ENCODE measurements at places on chromosomes 5 and 9.

GRCh38 chr5:98898743-98899142 lies 30.1 kb downstream of the CHD1 start:
- DNase-seq = no peak

DNA sequence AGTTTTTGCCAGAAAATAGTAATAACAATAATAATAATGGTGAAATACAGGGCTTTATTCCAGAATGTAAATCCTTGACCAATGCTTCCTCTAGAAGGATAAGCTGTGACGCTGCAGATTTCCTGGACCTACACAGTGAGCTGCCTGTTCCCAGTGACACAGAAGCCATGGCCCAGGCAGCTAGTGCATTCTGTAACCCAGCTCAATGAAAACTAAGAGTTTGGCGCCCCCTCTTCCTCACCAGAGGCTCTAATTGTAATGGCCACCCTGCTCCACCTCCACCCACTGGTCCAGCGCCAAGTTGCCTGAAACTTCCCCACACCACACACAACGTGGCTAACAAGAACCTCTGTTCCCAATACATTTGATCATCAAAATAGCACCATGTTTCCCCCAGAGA lies 248.1 kb downstream of the CETN3 start:
- DNase-seq = peak; percentile 71

DNA sequence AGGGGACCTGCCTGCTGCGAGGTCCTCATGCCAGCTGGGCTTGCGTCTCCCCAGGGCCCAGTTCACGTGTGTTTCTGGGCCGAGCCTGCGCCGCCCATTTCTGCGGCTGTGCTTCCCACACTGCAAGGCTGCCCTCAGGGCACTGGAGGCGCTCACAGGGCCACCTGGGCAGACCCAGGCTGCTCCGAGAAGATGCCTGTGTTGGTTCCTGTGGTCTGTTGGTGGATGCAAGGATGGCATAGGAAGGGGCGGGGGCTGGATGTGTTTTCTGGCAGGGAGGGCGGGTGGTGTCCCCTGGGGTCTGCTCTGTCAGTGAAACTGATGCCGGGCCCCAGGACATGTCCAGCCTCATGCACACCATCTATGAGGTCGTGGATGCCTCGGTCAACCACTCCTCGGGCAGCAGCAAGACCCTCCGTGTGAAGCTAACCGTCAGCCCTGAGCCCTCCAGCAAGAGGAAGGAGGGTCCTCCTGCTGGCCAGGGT lies 25.9 kb downstream of the NKD2 start:
- DNase-seq = no peak

GRCh38 chr9:93081931-93082330 lies 14.1 kb upstream of the CARD19 start:
- peak; percentile 99 for DNase-seq

DNA sequence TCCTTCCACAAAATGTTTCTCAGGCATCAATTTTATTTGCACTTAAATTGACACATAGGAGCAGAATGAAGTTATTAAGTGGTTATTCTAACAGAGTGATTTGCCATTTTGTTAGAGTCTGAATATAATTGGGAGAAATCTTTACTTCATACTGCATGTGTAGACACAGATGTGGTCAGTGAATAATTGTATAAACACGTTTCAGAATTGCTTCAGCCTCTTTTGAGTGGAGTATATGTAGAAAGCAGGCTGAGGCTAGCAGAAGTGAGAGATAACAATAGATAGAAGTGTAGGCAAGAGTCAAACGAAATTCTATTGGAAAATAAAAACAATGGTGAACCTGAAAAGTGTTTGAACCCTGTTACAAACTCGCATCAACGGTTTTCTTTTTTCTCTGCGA lies 270.7 kb downstream of the TMEM167A start:
- DNase-seq = peak; percentile 23

DNA sequence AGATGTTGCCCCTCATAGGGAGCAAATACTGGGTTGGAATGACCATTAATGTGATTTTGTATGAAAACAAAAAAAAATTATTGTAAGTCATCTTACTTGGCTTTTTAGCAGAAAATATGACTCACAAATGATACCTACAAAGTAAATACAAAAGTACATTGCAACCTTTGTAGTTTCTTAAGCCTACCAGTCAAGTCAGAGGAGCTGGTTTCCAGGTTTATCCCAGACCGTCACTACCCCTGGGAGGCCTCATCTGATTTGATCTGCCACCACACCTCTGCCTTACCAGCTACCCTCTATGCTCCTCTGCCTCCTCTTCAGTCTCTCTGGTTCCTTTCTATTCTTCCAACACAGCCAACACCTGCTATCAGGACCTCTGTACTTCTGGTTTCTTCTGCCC lies 349.9 kb upstream of the CCNH start:
- DNase-seq = no peak

GRCh38 chr5:39361306-39361705 lies 3.0 kb downstream of the C9 start:
- DNase-seq = no peak

DNA sequence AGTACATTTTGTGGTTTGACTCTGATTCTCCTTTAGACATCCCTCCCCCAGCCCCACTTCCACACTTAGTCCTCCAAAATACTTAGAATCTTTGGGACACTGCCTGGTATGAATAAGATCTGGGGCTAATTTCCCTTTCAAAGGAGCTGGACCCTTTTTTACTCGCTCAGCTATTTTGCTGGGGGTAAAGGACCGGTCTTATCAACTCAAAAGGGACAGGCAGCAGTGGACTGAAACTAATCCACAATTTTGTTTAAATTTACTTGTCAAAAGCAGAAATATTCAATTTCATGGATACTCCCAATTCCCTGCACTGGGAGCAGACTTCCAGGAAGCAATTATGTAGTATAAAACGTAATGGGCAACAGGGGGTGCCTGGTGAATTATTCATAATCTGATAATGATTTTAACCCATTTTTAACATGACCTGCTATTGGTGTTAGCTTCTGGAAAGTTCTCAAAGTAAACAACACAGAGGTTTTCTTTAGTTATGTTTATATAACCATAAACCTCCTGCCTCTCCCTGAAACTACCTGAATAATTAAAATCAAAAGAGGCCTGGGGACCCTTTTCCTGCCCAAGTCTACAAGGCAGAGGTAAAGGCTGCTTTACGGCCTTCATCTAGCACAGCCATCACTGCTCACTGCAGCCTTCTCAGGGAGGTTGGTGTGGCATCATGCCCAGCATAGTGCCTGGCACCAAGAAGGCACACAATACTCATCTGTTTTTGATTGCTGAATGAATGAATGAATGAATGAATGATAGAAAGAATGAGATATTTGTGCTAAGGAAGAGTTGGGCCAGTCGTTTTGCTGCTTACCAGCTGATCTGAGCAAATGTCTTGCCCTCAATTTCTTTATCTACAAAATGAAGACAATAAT lies 44.2 kb upstream of the GNPDA1 start:
- DNase-seq = no peak

DNA sequence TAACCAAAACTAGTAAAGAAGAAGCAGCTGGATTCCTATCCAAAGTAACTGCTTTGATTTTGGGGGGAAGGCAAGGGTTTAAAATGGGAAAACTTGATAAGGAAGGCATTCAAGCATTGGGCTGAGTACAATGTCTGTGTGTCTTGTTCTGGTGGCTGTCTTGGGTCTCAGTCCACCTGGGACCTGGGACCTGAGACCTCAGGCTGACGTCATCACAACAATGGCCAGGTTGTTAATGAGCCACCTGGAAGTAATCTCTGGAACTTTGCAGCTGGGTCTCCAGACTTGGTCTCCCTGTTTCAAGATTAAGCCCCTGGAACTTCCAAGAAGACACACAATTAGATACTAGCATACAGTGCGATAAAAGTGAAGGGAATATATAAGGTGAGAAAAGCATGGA lies 157.5 kb downstream of the PIK3R1 start:
- no peak for DNase-seq

DNA sequence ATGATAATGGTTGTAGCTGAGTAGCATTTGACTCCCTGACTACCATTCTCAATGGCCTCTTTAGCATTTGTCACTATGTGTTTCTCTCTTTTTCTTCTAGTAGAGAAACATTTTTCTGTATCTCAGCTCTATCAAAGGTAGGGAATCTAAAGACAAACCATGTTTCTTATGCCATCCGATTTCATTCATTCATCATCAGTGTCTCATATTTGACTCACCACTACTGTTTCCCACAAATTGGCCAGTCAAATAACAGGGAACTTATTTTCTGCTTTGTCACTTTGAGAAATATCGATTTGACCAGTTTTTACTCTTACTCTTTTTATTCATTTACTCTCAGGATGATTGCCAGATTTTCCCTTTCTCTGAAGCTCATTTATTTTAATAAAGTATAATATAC lies 282.3 kb downstream of the TMEM167A start:
- no peak for DNase-seq

DNA sequence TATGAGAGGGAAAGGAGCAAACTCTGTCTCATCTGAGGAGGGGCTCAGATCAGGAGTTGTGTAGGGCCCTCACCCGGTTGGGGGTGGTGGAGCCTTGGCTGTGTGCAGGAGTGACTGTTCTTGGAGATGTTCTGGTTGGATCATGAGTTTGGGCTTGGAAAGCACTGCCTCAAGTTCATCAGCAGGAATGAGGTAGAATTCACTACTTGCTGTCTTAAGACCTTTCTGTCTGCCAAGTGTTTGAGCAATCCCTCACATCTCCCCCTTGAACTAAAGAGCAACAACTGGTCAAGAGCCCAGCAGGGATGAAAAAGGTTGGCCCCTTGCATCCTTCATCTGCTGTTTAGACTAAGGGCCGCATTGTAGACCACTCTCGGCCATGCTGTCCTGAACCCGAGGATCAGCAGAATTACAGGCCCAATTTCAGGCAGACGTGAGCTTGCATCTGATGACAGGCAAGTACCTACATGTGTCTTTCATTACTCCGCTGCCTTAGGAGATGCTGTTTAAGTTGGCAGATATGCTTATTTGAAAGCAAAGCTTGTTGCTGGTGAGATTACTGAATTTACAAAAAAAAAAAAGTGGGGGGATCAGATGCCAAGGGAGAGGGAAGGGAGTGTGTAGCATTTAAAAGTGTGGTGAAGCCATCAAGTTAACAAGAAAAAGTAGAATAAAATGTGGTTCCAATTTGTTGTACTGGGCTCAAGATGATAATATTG lies 36.4 kb downstream of the PIK3R1 start:
- peak; percentile 79 for DNase-seq

- peak; percentile 99 for DNase-seq
Measured at GRCh38 chr5:78586251-78586650, 62.3 kb downstream of the LHFPL2 start.

- DNase-seq = no peak
Measured at GRCh38 chr5:139854029-139854605, 58.5 kb downstream of the PSD2 start.

GRCh38 chr5:134101686-134102439 lies 12.6 kb upstream of the TCF7 start:
- DNase-seq = no peak

- peak; percentile 59 for DNase-seq
Measured at GRCh38 chr9:116380496-116380995, 227.0 kb downstream of the PAPPA start.

DNA sequence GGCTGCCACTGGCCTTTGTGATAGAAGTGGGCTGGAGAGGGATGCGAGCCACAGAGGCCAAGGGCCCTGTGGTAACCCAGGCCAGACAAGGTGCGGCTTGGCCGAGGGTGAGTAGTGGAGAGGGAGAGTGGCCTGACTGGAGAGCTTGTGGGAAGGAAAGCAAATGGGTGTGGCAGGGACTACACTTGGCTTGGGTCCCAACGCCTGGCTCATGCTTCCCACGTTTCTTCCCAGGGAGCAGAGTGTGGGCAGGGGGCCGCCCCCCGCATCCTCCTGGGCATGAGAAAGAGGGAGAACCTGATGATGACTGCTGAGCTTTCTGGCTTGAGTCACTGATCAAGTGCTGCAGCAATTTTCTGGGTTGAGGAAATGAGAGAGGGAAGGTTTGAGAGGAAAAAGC lies 95.7 kb downstream of the ANKH start:
- DNase-seq = peak; percentile 40

GRCh38 chr5:56415356-56415765 lies 182.2 kb upstream of the ANKRD55 start:
- peak; percentile 99 for DNase-seq
